HTR-8/SVneo (cell line): ENCODE measurements at places on chromosomes 7 and 10.

DNA sequence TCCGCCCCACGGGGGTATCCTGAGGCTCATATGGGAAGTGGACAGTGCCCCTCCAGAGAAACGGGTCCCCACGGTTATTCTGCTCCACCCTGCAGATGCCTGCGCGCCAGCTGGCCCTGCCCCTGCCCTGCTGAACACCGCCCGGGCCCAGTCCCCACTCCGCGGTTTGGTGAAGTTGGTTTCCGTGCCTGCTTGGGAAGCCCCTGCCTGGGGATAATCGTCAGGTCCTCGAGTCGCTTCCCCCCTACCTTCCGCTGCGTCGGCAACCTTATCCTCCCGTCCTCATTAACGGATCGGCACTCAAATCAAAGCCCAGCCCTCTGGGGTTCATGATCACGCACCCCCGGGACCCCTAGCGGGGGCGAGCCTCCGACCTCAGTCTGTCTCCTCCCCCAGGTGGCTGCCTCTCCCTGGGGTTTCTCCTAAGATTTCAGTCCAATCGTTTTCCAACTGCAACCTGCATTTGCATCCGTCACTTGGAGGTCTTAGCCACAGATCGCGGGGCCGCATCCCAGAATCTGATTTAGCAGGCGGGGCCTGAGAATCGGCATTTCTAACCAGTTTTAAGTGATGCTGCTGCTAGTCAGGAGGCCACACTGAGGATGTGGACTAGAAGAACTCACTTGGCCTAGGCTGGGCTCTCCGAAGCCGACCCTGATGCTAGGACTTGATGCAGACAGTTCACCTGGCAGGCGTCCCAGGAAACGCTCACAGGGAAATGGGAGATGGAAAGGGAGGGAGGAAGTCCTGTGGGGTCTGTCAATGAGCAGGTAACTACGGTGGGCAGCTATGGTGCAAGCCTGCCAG is 27.6 kb downstream of the WDR86 start:
- no peak for DNase-seq

- DNase-seq: no peak
Measured at GRCh38 chr10:32955299-32955772, 2.7 kb downstream of the ITGB1 start.

DNA sequence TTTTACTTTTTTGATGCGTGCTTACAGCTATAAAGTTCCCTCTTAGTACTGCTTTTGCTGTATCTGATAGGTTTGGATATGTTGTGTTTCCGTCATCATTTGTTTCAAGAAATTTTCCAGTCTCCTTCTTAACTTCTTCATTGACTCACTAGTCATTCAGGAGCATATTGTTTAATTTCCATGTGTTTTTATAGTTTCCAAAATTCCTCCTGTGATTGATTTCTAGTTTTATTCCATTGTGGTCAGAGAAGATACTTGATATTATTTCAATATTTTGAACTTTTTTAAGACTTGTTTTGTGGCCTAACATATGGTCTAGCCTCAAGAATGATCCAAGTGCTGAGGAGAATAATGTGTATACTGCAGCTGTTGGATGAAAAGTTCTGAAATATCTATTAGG is 75.5 kb upstream of the CREB5 start:
- DNase-seq: no peak

- DNase-seq: no peak
Measured at GRCh38 chr10:112955582-112956421, 5.8 kb downstream of the TCF7L2 start.

GRCh38 chr7:155220903-155221302 is 76.8 kb upstream of the INSIG1 start:
- no peak for DNase-seq

- no peak for DNase-seq
Measured at GRCh38 chr7:44216019-44216418, 15.2 kb downstream of the YKT6 start.

- DNase-seq: no peak
Measured at GRCh38 chr10:129046962-129047361, 420.1 kb upstream of the MGMT start.

DNA sequence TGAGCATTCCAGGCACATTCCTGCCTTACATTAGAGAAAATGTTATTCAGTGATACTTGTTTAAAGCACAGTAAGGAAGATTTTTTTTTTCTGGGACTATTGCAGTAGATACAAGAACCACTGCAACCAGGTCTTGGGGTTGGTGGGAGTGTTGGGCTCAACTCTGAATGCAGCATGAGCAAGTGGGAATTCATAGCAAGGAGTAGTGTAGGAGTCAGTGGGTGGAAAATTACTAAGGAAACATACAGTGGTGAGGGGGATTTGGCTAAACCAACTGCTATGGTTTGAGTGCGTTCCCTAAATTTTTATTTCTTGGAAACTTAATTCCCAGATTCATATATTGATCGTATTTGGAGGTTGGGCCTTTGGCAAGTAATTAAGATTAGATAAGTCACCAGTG is 22.4 kb downstream of the WAC start:
- no peak for DNase-seq

GRCh38 chr7:45511721-45512597 is 62.2 kb upstream of the ADCY1 start:
- DNase-seq: no peak

DNA sequence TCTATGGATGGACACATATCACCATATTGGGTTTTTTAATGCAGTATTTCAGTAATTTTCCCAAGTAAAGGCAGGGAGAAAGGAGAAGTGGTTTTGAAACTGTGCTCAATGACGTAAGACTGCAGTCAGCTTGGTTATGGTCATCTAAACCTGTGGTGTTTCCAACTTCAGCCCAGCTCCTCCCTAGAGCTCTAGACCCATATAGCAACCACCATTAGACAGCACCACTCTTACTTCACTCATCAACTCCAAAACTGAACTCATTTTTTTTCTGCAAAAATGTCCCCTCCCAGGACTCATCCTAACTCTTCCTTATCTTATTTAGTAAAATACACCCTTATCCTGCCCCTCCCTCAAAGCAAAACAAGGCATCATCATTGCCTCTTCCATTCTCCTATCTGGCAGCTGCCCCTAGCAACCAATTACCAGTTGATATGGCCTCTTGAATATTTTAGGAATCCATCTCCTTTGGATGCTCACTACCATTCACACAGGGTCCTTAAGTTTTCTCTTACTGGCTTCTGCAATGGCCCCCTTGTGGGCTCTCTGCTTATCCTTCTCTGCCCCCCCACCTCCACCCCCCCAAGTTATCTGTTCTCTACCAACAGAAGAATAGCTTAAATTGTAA is 1.5 kb upstream of the RALA start:
- no peak for DNase-seq

- no peak for DNase-seq
Measured at GRCh38 chr7:3592401-3593134, 291.5 kb downstream of the SDK1 start.

GRCh38 chr10:114684084-114684821 is 26.2 kb upstream of the ABLIM1 start:
- DNase-seq: no peak

GRCh38 chr7:37142958-37143357 is 305.7 kb downstream of the ELMO1 start:
- DNase-seq: no peak

GRCh38 chr10:27724287-27724686 is 21.3 kb downstream of the MKX start:
- no peak for DNase-seq
